ENCODE measurements at places on chromosomes 1 and 21. TPM values are rescaled to one million over a fixed set of nuclear protein-coding genes. Genes with fewer than 3 reads are reported as not detected.

LCE2B gene
- not detected for total RNA-seq

INAVA gene
- not detected for total RNA-seq

CATSPERE gene
- 1.3 TPM for total RNA-seq

ADGRB2 gene
- 0.16 TPM for total RNA-seq

OR2L13 gene
- not detected for total RNA-seq

GNG12 gene
- total RNA-seq: 245 TPM

CLCNKA gene
- not detected for total RNA-seq

FAM72D gene
- 1.5 TPM for total RNA-seq

HTR6 gene
- not detected for total RNA-seq

GART gene
- total RNA-seq: 69.4 TPM

Data from bladder microvascular endothelial cell (primary cell).